D341Med (cell line): ENCODE measurements at places on chromosomes 4 and X.
A peak's percentile ranks its signal among the peaks of the same experiment; 100 is the strongest.

- no peak for DNase-seq
Observed at GRCh38 chr4:26964994-26965393, 104.4 kb downstream of the STIM2 start.

- DNase-seq: no peak
Observed at GRCh38 chr4:16844816-16845586, 53.4 kb downstream of the LDB2 start.

GRCh38 chr4:56261027-56261426 lies 126.3 kb downstream of the AASDH start:
- DNase-seq: no peak

- no peak for DNase-seq
Observed at GRCh38 chr4:152427981-152428380, 107.9 kb downstream of the FBXW7 start.

GRCh38 chr4:105950701-105951100 lies 55.4 kb downstream of the NPNT start:
- DNase-seq: no peak

DNA sequence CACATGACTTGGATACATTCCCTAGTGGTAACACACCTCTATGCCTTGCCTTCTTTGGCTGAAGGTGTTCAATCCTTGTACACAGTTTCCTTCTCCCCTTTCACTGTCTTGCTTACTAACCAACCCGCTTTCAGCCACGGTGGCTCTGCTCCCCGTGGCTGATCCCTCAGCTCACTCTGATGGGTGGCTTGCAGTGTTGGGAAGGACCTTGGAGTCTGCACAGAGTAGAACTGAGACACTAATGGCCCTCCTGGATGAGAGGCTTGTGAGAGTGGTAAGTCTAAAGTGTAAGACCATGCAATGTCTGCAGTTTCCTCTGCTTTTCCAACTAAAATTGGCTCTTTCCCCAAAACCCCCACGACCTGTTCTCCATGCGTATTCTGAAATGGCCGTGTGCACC lies 46.0 kb upstream of the GNPDA2 start:
- DNase-seq: no peak

GRCh38 chrX:31126205-31126604 lies 54.4 kb upstream of the FTHL17 start:
- DNase-seq: no peak

- DNase-seq: no peak
Observed at GRCh38 chr4:177448850-177449249, 6.6 kb upstream of the AGA start.

GRCh38 chr4:92235731-92236130 lies 68.0 kb upstream of the GRID2 start:
- no peak for DNase-seq

- no peak for DNase-seq
Observed at GRCh38 chr4:66252291-66252690, 582.0 kb upstream of the EPHA5 start.

- peak; percentile 75 for DNase-seq
Observed at GRCh38 chr4:122921971-122922876, at the start of gene NUDT6. NUDT6 (minus strand) TSS chr4:122922597; CDS start chr4:122922572, 25 bp downstream.

- no peak for DNase-seq
Observed at GRCh38 chr4:3851211-3851610, 85.0 kb downstream of the ADRA2C start.

DNA sequence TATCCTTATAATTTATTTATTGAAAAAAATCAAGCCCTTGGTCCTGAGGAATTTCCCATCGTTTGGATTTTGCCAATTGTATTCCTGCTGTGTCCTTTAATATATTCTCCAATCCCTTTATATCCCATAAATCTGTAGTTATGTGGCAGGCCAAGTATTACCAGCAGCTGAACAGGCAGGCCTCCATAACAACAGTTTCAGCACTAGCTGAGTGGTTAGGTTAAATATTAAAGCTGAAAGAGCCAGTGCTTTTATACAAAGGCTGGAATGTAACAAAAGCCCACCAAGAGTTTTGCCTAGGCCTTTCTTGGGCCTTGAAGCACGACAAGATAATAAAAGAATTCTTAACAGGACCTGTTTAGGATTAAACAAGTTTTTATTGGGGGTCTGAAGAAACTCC lies 366.6 kb upstream of the GALNT7 start:
- DNase-seq: no peak

GRCh38 chr4:166153548-166153947 lies 280.5 kb downstream of the TLL1 start:
- DNase-seq: peak; percentile 36

GRCh38 chr4:183554878-183555585 lies 50.2 kb downstream of the ING2 start:
- no peak for DNase-seq

- DNase-seq: no peak
Observed at GRCh38 chr4:133759428-133759827, 442.2 kb downstream of the PABPC4L start.

- peak; percentile 38 for DNase-seq
Observed at GRCh38 chrX:13937370-13938050, 92.2 kb downstream of the GEMIN8 start.

- DNase-seq: no peak
Observed at GRCh38 chr4:8015512-8015911, 75.9 kb upstream of the AFAP1 start.

DNA sequence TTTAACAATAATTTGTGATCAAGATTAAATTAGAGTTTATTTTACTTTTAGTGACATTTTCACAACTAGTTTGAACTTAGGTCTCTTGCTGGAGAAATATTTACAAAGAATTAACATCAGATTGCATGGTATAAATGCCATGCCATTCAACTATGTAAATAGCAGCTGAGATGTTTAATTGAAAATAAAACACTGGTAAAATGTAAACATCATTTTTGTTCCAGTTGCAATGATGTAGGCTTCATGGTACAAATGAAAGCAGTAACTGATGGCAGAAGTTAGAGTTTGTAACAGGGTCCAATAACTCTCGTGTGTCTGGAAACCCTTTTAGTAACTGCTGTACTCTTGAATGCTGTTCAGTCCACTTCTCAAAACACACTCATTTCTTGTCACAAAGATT lies 43.7 kb upstream of the HAND2 start:
- DNase-seq: no peak

DNA sequence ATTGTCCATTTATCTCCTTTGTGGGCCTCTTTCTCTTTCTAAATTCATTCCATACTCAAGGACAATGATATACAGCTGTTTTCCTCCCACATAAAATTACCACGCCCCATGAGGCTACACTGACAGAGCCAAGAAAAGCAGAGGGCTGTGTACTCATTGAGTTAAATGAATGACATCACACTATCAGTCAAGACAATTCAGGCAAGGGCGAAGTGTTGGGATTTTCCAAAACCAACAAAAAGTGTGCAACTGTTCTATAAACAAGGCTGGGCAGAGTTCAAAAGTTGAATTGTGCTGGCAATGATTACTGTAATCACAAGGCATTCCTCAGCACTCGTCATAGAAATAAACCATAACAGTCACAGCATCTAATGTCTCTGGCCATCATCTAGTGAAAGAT lies 799.6 kb upstream of the DIAPH2 start:
- no peak for DNase-seq
